ENCODE measurements at places on chromosomes 4 and X. TPM values are rescaled to one million over a fixed set of nuclear protein-coding genes. Genes with fewer than 3 reads are reported as not detected.

DNA sequence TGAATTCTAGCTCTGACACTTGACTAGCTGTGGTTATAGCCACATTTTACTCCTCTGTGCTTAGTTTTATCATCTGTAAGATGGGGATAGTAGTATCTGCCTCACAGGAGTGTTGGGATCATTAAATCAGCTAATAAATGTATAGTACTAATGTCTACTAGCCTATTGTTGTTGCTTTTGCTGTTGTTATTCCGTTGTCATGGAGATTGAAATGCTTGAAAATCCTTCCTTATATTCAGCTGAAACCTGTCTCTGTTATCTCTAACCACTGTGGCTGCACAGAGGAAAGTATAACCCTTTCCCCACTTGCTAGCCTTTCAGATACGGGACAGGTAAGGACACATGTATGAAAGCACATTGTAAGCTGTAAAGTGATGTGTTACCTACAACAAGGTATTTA is 33.9 kb downstream of the CLCN5 start:
- peak; percentile 3 for DNase-seq

Gene STAP1
- total RNA-seq = not detected

Gene PAGE5
- not detected for total RNA-seq

GRCh38 chr4:26893491-26893890 is 32.9 kb downstream of the STIM2 start:
- DNase-seq = no peak

DNA sequence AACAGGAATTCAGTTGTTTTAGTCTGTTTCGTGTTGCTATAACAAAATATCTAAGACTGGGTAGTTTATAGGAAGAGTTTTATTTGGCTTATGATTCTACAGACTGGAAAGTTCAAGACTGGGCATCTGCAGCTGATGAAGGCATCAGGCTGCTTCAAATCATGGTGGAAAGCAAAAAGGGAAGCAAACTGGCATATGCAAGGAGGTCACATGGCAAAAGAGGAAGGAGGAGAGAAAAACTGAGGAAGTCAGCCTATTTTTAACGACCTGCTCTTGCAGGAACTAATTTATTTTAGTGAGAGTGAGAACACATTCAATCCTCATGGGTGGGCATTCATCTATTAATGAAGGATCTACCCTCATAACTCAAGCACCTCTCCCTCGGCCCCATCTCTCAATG is 363.1 kb upstream of the HS3ST1 start:
- DNase-seq = no peak

- no peak for DNase-seq
Measured at GRCh38 chrX:108254636-108255035, 163.1 kb downstream of the ATG4A start.

GRCh38 chr4:136150046-136150445 is 1382.2 kb downstream of the PCDH18 start:
- DNase-seq = peak; percentile 7

GRCh38 chrX:67044866-67045265 is 406.0 kb upstream of the EDA2R start:
- no peak for DNase-seq

- DNase-seq = no peak
Measured at GRCh38 chr4:102246416-102246815, 98.9 kb downstream of the SLC39A8 start.

- DNase-seq = no peak
Measured at GRCh38 chr4:89021684-89022083, 35.3 kb downstream of the FAM13A start.

DNA sequence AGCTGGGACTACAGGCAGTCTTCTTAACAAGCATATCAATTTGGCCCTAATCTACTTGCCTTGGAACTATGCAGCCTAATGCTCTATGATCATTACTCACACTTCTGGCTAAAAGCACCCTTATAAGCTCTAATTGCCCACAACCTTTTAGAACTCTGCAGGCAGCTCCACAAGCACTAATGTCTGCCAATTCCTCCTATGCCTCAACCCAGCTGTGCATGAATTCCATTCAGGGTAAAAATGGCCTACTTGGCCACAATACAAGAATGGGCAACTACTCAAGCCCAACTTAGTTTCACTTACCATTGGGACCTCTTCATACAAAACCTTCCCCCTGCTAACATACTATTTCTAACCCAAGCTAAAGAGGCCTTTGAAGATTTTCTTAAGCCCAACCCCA is 51.7 kb downstream of the ZNF718 start:
- DNase-seq = no peak

Gene FGG
- total RNA-seq = not detected

DNA sequence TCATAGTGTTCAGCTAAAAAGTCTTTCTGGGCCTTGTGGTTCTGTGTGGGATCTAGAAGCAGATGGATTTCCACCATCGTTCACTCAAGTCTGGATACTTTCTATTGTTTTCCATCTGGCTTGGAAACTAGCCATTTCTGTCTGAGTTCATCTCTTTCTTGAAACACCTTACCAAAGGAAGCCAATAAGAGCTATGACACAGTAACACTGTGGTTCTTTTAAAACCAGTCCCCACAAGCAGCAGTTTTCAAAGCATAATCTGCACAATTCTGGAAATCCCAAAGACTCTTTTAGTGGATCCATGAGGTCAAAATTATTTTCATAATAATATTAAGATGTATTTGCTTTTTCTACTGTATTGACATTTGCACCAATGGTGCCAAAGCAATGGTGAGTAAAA is 234.2 kb upstream of the TET2 start:
- DNase-seq = no peak

Gene SERPINA7
- not detected for total RNA-seq

DNA sequence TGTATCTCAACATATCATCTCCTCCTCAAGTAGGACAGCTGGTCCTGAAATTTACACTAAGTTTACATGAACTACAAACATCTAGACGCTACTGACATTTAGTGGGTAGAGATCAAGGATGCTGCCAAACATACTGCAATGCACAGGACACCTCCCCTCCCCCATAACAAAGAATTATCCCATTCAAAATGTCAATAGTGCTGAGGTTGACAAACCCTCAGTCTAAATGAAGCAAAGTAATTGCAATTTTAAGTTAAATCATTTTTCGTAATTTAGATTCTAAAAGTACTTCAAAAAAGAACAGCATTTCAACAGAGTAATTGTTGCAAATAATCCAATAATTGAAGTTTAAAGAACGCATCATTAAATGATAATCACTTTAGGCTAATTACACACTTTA is 1.2 kb downstream of the PRMT9 start:
- no peak for DNase-seq

DNA sequence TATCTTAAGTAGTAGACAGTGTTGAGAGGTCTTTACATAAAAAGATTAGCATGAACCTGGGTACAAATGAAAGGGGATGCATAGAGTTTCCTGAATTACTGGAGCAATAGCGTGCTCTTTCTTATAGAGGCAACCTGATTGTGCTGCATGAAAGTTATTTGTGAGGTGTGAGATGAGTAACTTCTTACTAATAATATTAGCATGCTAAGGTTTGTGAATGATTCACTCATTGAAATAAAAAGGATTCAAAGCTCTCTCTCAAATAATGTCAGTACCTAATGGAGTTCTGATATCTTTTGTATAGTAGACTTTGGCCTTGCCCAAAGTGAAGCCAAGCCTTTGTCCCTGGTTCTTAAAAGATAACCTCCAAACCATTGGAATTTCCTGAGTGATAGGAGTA is 131.0 kb upstream of the CXXC4 start:
- no peak for DNase-seq

Gene UGT2B17
- total RNA-seq = not detected

GRCh38 chr4:183968502-183968901 is 63.4 kb downstream of the STOX2 start:
- peak; percentile 38 for DNase-seq

Gene SSX4
- not detected for total RNA-seq

Measured in GM23338 (cell line).